ENCODE measurements at places on chromosomes 11 and 22. TPM values are rescaled to one million over a fixed set of nuclear protein-coding genes. Genes with fewer than 3 reads are reported as not detected.

Gene GAL3ST3
- polyA plus RNA-seq: 4.8 TPM

Gene UBQLN3
- not detected for polyA plus RNA-seq

DNA sequence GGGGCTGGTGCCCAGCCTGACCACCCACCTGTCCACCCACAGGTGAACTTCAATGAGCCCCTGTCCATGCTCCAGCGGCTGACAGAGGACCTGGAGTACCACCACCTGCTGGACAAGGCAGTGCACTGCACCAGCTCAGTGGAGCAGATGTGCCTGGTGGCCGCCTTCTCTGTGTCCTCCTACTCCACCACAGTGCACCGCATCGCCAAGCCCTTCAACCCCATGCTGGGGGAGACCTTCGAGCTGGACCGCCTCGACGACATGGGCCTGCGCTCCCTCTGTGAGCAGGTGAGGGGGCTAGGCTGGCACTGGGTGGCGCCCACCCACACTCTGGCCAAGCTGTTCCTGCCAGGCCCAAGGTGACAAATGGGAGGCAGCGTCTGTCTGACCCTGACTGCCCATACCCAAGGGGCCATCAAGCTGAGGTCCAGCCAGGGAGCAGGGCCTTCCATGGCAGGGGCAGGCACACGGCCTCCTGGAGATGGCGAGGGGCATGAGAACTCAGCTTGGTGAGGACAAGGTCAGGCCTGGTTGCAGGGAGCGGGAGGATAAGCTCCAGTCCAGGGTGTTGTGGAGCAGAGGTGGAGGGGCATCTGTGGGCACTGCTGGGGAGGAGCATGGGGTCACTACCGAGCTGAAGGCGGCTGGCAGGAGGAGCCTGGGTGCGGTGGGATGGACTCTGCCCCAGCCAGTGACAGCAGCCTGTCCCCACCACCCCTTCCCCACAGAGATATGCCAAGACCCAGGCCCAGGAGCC, 77.7 kb downstream of the MORC2 start:
- DNase-seq: no peak

DNA sequence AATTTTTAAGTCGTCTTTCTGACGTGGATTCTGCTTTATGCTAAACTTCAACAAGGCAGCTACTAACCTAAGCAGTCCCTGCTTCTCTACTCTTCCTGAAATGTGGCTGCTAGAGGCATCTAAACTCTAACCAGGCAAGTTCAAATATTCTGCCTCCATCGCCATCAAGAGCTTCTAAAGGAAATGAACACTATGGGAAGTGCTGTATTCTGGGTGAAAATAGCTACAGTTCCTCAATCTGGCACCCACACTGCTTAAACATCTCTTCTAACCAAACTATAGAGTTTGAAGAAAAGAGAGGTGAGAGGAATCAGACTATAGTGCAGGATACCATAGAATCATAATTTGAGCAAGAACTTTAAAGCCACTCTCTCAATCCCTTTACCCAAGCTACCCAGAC, 6.3 kb downstream of the NRIP3 start:
- no peak for DNase-seq

Gene TRIM6
- 59.6 TPM for polyA plus RNA-seq

GRCh38 chr11:96114178-96115064, 190.5 kb upstream of the MTMR2 start:
- DNase-seq: no peak

Gene RAB30
- polyA plus RNA-seq: 8.4 TPM

- DNase-seq: no peak
These were observed 77.1 kb upstream of the IGLL5 start for GRCh38 chr22:22810471-22810870.

DNA sequence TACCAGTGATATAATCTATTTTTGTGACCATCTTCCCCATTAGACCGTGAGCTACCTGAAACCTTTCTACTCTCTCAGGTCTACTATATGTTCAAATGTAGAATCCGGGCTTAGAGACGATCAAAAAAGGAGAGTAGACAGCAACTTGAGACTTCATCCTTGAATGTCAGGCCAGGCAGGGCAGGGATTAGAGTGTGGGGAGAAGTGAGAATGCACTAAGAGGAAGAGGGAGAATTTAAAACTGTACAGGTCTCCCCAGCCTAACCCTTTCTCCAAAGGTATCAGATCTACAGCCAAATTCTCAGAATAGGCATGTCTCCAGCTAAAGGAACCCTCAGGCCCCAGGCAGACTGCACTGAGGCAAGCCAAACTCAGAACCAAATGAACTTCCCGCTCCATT, 935 bp downstream of the LAMTOR1 start:
- no peak for DNase-seq

- DNase-seq: no peak
These were observed 926 bp upstream of the GALR3 start for GRCh38 chr22:37822079-37822833.
